ENCODE measurements at places on chromosomes 12 and 14.

- DNase-seq = no peak
- no peaks in the 10 kb centered on the region for H3K36me3 ChIP-seq
- no peaks in the 10 kb centered on the region for H3K27me3 ChIP-seq
- no peak overlapping the region for H3K4me3 ChIP-seq
Measured at GRCh38 chr14:50381823-50382287, 14.8 kb downstream of the CDKL1 start.

DNA sequence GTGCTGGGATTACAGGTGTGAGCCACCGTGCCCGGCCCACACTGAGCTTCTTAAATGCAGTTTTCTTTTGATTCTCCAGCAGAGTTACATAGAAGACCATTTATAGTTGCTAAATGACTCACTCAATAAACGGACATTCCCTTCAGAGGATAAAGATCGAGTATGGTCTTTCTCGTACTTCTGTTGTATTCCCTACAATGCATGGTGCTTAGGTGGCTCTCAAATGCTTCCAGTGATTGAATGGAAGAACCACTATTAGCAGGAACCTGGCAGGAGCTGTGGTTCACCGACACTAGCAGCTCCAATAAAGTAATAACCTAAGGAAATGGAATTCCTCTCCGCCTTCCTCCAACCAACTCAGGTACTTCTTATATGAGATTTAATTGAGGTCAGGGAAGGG is 3.9 kb upstream of the GPRC5A start:
- no peaks in the 10 kb centered on the region for H3K36me3 ChIP-seq
- DNase-seq = no peak
- no peak overlapping the region for H3K4me3 ChIP-seq
- H3K27me3 ChIP-seq = peaks cover 6% of the 10 kb centered on the region
- H3K27ac ChIP-seq = no peak overlapping the region
- H3K4me1 ChIP-seq = peaks cover 4% of the 10 kb centered on the region

- peaks cover 34% of the 10 kb centered on the region for H3K36me3 ChIP-seq
- peak overlapping the region; percentile 63 for H3K27ac ChIP-seq
- DNase-seq = no peak
- H3K4me1 ChIP-seq = peaks cover 21% of the 10 kb centered on the region
- no peak overlapping the region for H3K4me3 ChIP-seq
- H3K27me3 ChIP-seq = no peaks in the 10 kb centered on the region
Measured at GRCh38 chr12:11884706-11885105, 186.0 kb upstream of the BCL2L14 start.

DNA sequence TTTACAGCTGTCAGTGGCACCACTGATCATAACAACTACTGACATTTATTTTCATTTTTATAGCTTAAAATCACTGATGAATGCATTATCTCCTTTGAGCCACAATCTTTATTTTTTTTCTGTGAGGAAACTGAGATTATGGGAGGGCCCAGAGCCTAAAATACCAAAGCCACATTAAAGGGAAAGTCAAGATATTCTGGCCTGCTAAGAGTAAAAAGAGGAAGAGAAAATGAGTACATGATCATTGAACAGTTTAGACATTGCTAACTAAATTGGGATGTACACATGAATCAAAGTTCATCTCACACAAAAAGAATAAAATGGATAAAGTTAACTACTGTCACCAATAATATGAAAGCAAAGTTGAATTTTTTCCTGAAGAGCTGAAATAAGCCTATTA is 170.5 kb upstream of the GARIN2 start:
- no peaks in the 10 kb centered on the region for H3K36me3 ChIP-seq
- no peak overlapping the region for H3K27ac ChIP-seq
- no peak overlapping the region for H3K4me3 ChIP-seq
- DNase-seq = no peak
- H3K4me1 ChIP-seq = no peaks in the 10 kb centered on the region

DNA sequence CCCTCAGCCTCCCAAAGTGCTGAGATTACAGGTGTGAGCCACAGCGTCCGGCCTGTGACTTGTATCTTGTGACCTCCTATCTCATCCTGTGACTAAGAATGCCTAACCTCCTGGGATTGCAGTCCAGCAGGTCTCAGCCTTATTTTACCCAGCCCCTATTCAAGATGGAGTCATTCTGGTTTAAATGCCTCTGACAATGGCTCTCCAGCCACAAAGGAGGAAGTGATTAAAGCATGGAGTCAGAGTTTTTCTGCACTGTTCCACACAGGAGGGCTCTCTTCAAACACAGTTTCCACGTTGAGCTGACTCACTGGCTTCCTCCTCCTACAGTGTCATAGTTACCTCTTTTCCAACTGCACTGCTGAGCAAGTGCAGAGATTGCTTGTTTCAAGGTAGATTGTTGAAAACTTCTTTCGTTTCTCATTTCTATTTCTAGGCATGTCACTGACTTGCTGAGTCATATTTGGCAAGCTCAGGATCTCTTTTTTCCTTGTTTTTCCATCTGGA is 383.8 kb downstream of the PCNX1 start:
- DNase-seq = no peak
- no peaks in the 10 kb centered on the region for H3K27me3 ChIP-seq
- no peak overlapping the region for H3K4me3 ChIP-seq
- H3K27ac ChIP-seq = no peak overlapping the region

- H3K27me3 ChIP-seq = no peaks in the 10 kb centered on the region
- no peak overlapping the region for H3K27ac ChIP-seq
- DNase-seq = no peak
- H3K4me1 ChIP-seq = peaks cover 7% of the 10 kb centered on the region
Measured at GRCh38 chr12:123034865-123035264, 54.4 kb downstream of the ARL6IP4 start.

DNA sequence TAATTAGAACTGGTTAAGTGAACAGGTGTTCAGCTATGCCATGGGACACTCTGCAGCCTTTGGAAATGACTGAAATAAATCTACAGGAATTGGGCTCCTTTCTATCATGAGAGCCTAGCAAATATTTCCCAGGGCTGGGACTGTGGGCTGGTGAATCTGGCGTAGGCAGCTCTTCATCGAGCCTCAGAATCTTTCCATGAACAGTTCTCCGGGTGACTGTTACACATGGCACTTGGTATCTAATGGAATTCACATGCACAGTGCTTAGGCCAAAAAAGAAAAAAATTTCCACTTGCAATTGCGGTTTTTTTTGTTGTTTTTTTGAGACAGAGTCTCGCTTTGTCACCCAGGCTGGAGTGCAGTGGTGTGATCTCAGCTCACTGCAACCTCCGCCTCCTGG is 32.1 kb downstream of the PRKAB1 start:
- no peaks in the 10 kb centered on the region for H3K4me1 ChIP-seq
- H3K4me3 ChIP-seq = no peak overlapping the region
- no peaks in the 10 kb centered on the region for H3K27me3 ChIP-seq
- no peak overlapping the region for H3K27ac ChIP-seq
- no peak for DNase-seq
- peaks cover 3% of the 10 kb centered on the region for H3K36me3 ChIP-seq

GRCh38 chr14:74732387-74732786 is 19.4 kb downstream of the FCF1 start:
- H3K27ac ChIP-seq = no peak overlapping the region
- no peaks in the 10 kb centered on the region for H3K27me3 ChIP-seq
- no peak overlapping the region for H3K4me3 ChIP-seq

- DNase-seq = no peak
- no peak overlapping the region for H3K4me3 ChIP-seq
- H3K27me3 ChIP-seq = no peaks in the 10 kb centered on the region
- no peak overlapping the region for H3K27ac ChIP-seq
- H3K36me3 ChIP-seq = peaks cover 4% of the 10 kb centered on the region
Measured at GRCh38 chr12:64674367-64674922, 64.2 kb downstream of the RASSF3 start.

GRCh38 chr12:53817021-53817389 is 65.2 kb upstream of the CISTR start:
- no peak overlapping the region for H3K4me3 ChIP-seq
- H3K27ac ChIP-seq = no peak overlapping the region
- no peaks in the 10 kb centered on the region for H3K36me3 ChIP-seq
- H3K27me3 ChIP-seq = peaks cover 61% of the 10 kb centered on the region

All from upper lobe of right lung (tissue), 1 donor.